H54 (cell line): ENCODE measurements at places on chromosomes 7 and 10.
A peak's percentile ranks its signal among the peaks of the same experiment; 100 is the strongest.

DNA sequence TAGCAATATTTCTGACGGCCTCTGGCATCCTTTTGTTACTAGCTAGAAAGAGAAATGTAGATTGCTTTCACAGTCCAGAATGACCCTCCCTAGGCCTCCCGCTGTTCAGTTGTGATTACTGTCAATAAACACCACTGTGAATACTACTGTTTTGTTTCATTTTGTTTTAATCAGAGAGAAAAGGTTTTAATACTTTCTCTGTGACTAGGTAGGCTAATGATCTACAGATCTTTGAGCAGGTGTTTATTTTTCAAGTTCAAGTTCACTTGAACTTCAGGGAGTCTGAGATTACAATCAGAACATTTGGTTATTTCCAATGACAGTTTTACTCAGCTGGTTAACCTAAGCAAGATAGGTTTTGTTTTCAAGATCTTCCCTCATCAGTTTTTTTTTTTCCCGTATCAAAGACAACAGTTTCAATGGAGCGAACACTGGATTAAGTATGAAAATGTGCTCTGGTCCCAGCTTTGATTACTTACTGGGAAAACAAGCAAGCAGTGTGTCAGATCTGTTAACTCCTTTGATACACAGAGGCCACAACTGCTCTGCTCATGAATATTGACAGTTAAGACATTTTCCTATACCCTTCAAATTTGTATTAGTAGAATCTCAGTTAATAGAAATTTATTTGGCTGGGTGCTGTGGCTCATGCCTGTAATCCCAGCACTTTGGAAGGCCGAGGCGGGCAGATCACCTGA is 34.8 kb downstream of the VKORC1L1 start:
- DNase-seq = no peak

- DNase-seq = no peak
These were observed 198.3 kb upstream of the CELF2 start for GRCh38 chr10:10819206-10819856.

DNA sequence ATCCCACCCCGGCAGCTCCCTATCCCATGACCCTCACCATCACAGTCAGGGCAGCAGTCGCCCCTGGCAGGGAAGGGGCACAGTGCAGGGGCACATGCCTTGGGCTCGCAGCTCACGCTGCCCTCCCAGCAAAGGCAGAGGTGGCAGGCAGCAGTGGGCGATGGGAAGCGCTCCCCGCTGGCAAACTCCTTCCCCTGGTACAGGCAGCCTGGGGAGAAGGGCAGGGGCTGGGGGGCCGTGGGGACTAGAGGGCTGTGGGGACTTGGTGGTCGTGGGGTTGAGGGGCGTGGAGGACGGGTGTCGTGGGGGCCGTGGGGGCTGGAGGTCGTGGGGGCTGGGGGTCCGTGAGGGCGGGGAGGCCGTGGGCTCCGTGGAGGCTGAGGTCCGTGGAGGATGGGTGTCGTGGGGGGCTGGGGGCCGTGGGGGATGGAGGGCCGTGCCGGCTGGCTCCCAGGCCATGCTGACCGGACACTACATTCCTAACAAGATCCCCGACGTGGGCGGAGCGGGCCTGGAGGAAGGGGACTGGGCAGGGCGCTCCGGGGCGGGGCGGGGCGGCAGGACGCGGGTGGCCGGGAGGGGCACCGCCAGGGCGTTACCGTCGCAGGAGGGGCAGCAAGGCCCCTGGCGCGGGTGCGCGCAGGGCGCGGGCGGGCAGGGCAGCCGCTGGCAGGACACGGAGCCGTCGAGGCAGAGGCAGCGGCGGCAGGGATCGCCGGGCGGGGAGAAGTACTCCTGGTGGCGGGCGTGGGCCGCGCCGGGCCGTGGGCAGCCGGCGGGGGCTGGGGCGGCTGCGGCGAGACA is 20.0 kb downstream of the KCP start:
- no peak for DNase-seq

DNA sequence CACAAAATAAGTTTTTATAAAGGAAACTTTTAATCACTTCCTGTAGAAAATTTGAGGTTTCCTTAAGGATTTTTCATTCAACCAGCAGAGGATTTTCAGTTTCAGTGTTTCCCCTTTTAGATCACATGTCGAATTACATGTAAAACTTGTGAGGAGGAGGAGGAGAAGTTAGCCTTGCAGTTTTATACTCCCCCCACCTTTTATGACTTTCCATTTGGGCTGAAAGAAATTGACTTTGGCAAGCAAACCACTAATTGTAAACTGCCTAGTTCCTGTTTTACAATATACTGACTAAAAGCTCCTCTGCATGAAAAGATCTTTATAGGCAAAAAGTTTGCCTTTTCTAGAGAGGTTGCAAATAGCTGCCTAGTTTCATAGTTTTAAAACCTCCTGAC is 3.0 kb downstream of the BAMBI start:
- no peak for DNase-seq

DNA sequence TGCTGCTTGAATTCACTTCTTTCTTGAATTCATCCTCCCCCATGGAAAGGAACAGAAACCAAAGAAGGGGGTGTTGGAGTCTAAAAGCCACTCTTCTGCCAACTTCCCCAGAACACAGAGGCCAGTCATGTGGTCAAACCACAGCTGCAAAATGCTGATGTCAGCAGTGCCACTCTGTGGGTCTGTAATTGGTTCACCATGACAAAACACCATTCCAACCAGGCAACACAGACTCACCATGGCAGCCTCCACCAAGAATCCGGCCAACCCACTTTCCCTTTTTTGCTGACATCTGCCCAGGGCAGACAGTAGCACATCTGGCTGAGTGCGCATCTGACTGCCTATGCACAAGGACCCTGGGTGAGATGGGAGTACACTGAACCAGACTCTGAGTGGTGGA is 16.8 kb downstream of the OSBPL3 start:
- no peak for DNase-seq

GRCh38 chr7:43071604-43072003 is 40.8 kb upstream of the HECW1 start:
- DNase-seq = no peak

GRCh38 chr7:101590663-101591435 is 38.2 kb downstream of the MYL10 start:
- DNase-seq = no peak

- no peak for DNase-seq
These were observed 88.9 kb downstream of the ATE1 start for GRCh38 chr10:121838931-121839330.

GRCh38 chr10:13815756-13816155 is 229.0 kb downstream of the PRPF18 start:
- peak; percentile 46 for DNase-seq

GRCh38 chr7:128274884-128275603 is 34.0 kb downstream of the LEP start:
- DNase-seq = no peak

DNA sequence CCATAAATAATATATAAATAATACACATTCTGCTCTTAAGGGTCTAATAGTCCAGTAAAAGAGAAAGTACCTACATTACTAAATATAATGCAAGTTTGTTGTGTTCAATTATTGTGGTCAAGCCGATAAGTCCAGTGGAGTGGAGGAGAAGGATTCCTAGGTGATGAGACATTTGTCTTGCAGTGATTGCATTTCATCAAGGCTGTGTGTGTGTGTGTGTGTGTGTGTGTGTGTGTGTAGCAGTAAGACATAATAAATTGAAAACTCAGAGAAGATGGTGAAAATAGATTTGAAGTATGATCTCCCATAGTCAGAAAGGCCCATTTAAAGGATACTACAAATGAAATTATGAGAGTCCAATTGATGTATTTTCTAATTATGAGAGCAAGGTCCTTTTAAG is 192.5 kb upstream of the SEMA3C start:
- DNase-seq = peak; percentile 11

- no peak for DNase-seq
These were observed 97.4 kb downstream of the CHN2 start for GRCh38 chr7:29291723-29292618.
